Activated naive CD8-positive, alpha-beta T cell treated with anti-CD3 and anti-CD28 coated beads, Interleukin-2, amount 50 U/mL, for 24 hours (primary cell): ENCODE measurements at places on chromosomes 3 and 15.

GRCh38 chr15:96117270-96117669, 213.2 kb upstream of the NR2F2 start:
- DNase-seq, result no peak

- no peak for DNase-seq
Observed at GRCh38 chr15:40100947-40101905, 7.5 kb downstream of the BMF start.

GRCh38 chr3:31978553-31978952, 2.5 kb downstream of the OSBPL10 start:
- DNase-seq, result no peak

DNA sequence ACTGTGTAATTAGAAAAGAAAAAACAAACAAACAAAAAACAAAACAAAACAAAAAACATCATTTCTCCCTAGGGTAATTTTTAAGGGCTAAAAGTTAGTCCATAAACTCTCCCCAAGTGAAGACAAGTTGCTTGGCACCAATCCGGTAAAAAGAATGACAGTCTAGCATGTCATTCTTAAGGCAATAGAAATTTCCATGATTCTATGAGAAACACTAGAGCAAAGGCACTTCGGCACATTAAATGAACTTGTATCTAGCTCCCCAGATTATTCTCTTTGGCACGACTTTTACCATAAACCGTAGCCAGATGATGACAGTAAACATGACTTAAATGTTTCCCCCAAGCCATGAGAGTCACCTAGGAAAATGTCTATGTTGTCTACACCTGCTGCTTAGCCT, 10.1 kb downstream of the COL8A1 start:
- DNase-seq, result no peak

DNA sequence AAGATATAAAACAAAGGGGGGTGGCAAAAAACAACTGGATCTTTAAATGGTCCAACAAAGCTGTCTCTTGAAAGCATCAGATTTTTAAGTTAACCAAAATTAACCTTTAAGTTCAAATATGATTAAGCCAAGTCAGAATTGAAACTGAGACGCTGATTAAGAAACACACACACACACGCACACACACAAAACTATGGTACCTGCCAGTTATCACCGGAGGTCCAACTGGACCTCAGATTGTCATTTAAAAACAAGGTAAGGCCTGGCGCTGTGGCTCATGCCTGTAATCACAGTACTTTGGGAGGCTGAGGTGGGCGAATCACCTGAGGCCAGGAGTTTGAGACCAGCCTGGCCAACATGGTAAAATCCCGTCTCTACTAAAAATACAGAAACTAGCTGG, 10.4 kb downstream of the ARF4 start:
- DNase-seq, result no peak

- DNase-seq, result no peak
Observed at GRCh38 chr15:91348752-91349500, 248.9 kb downstream of the SV2B start.

GRCh38 chr15:76289582-76289981, 21.7 kb downstream of the ETFA start:
- DNase-seq, result no peak

- DNase-seq, result no peak
Observed at GRCh38 chr3:186218421-186218820, 109.5 kb upstream of the ETV5 start.

GRCh38 chr3:150656316-150656715, 47.4 kb downstream of the ERICH6 start:
- no peak for DNase-seq

DNA sequence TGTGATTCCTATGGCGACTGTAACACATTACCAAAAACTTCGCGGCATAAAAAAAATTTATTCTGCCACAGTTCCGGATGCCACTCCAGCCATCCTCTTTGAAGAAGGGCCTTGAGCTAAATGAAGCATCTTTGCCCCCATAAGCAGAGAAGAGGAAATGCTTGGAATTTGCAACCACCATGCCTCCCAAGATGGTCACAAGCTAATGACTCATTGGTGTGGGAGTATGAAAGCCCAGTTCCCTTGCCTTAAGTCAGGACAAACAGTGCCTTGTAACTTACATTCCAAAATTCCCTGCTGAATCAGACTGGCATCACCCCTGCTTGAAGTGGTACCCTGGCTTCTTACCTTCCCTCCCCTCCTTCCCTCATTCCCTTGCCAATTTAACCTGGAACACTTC, 1077.4 kb downstream of the EPHA3 start:
- DNase-seq, result no peak

- no peak for DNase-seq
Observed at GRCh38 chr3:105277656-105278055, 89.1 kb upstream of the ALCAM start.
